ENCODE measurements at places on chromosomes 4 and X.

DNA sequence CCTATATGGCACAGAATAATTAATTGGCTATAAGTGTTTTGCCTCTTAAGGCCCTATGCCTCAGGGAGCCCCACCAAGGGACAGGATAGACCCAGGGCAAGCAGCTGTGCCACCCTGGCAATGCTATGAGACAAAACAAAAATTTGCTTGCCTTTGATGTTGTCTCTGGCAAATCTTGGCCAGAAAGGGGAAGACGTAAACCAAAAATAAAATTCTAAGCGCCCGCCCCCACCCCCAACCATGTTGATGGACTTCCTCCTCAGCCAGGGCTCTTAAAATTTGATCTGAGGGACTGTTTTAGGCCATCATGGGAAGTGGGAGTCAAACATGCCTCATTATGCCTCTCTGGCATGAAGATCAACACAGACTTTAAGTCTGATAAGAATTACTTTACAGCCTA, 130.5 kb upstream of the APOOL start:
- DNase-seq, result peak; percentile 10

DNA sequence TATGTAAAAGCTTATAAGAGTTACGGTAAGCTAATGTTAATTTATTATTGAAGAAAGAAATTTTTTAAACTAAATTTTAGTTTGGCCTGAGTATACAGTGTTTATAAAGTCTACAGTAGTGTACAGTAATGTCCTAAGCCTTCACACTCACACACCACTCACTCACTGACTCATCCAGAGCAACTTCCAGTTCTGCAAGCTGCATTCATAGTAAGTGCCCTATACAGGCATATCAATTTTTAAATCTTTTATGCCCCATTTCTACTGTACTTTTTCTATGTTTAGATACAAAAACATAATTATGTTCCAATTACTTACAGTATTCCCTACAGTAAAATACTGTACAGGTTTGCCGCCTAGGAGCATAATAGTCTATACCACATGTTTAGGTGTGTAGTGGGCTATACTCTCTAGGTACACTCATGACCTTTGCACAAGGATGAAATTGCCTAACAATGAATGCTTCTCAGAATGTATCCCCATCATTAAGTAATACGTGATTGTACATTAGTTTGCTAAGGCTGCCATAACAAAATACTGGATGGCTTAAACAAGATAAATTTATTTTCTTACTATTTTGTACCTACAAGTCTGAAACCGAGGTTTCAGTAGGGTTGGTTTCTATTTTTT, 333.8 kb upstream of the PCDH7 start:
- no peak for DNase-seq

DNA sequence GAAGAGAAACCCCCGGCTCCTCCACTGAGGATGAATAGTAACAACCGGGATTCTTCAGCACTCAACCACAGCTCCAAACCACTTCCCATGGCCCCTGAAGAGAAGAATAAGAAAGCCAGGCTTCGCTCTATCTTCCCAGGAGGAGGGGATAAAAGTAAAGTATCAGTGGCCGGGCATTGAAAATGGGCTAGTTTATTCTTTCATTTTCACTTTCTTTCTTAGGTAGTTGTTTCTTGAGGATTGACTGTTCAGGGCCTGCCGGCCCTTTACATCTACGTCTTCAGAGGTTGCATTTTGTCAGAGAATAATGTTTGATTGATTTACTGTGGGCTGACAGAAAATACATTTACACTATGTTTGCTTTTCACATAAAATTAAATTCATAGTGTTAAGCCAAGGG, 27.1 kb downstream of the PAK3 start:
- no peak for DNase-seq

DNA sequence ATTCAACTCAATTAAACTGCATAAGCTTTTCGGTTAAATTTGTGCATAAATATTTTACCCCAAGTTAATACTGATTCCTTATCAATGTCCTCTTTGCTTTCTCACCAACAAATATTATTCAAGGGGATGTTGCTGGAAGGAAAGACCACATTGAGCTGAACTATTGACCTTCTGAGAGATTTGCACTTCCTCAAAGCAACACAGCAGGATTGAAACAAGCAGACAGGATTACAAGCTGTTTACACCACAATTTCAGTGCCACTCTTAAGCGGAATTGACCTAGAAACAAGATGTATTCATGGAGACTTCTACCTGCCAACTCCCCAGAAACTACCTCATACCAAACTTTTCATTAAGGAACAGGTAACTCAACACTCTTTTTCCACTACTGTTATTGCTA, 96.5 kb upstream of the DUSP21 start:
- no peak for DNase-seq

DNA sequence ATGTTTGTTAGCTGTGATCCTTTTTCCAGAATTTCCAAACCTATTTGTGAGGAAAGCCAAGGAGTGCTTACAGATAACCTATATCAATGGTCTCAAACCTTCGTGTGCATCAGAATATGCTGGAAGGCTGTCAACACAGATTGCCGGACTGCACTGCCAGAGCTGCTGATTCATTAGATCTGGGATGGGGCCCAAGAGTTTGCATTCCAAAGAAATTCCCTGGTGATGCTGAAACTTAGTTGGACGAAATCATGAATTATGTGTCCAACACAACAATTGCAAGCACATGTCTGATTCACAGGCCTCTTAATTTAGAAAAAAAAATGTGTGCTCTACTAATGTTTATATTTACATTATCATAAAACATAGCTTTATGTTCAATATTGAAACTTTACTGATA, 544.0 kb upstream of the AMOT start:
- no peak for DNase-seq

DNA sequence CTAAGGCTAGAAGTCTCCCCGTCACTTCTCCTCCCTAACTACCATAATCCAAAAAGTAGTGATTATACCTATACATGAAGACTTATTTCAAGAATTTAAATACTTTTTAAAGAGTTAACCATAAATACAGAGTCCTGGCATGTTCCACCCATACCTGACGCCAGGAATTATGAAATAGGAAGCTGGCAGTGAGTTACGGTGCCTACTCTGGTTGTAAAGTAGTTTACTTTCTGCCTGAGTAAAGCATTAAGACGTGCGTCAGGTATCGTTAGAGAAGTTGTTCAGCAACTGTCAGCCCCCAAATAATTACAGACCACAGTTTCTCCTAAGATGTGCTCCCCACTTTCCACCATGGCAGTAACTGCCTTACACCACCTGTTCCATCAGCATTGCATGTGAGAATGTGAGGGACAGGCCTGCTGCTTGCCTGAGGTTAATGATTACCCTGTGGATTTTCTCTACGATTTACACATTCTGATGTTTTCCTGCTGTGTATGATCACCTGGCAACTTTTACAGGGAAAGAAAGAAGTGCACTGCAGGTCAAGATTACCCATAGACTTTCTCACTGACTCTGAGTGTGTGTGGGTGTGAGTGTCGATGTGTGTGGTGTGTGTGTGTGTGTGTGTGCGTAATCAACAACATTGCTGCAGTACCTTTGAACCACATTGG, 92.3 kb upstream of the SLC7A11 start:
- no peak for DNase-seq

- no peak for DNase-seq
These were observed 126.9 kb upstream of the TEX13A start for GRCh38 chrX:105347373-105347772.

- DNase-seq, result no peak
These were observed 66.6 kb downstream of the BANK1 start for GRCh38 chr4:101857176-101857575.

DNA sequence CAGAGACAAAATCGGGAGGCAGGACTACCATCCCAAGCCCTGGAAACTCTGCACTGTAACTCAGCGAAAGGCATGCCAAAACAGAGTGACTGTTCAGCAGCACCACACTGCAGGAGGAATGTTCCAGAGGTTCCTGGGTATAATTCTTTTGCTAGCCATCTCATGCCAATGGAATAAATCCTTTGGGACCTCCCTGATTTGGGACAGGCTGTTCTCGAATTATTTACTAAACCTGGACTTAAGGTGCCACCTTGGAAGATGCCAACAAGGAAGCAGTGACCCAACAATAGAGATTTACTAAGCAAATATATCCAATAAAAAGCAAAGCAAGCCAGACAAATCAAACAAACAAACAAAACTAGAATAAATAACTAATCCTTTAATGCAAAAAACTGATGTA, 9.3 kb downstream of the AADAT start:
- DNase-seq, result no peak

- DNase-seq, result no peak
These were observed 30.9 kb downstream of the GATB start for GRCh38 chr4:151729731-151730559.

DNA sequence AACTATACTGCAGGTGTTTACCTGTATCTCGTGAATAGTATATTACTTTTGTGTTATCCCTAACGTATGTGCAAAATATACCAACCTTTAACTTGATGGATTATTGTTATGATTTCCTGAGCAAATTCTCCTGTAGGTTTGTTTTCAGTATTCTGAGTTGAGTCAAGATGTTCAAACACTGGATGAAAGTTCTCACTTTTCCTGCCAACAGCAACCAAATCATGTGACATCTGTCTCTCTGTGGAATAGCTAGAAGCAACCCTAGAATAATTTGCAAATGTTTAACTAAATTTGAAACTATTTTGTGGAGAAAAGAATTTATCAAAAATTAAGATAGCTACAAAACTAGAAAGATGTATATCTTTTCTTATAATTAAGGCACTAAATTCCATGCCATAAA, 35.6 kb downstream of the BCLAF3 start:
- DNase-seq, result no peak

- DNase-seq, result no peak
These were observed 31.9 kb downstream of the MAGED4 start for GRCh38 chrX:52216541-52216940.

- no peak for DNase-seq
These were observed 528.6 kb downstream of the IL15 start for GRCh38 chr4:142164767-142165500.

GRCh38 chrX:11193035-11193469, 81.9 kb downstream of the HCCS start:
- DNase-seq, result no peak

GRCh38 chr4:167114416-167114971, 119.8 kb downstream of the SPOCK3 start:
- DNase-seq, result no peak

- no peak for DNase-seq
These were observed 137.8 kb upstream of the TBC1D9 start for GRCh38 chr4:140893939-140894338.

GRCh38 chrX:37776283-37776986, 3.4 kb upstream of the CYBB start:
- no peak for DNase-seq

- DNase-seq, result no peak
These were observed 118.0 kb downstream of the IRF2 start for GRCh38 chr4:184356366-184356765.

GRCh38 chrX:136754651-136755050, 26.1 kb downstream of the ARHGEF6 start:
- DNase-seq, result peak; percentile 64

DNA sequence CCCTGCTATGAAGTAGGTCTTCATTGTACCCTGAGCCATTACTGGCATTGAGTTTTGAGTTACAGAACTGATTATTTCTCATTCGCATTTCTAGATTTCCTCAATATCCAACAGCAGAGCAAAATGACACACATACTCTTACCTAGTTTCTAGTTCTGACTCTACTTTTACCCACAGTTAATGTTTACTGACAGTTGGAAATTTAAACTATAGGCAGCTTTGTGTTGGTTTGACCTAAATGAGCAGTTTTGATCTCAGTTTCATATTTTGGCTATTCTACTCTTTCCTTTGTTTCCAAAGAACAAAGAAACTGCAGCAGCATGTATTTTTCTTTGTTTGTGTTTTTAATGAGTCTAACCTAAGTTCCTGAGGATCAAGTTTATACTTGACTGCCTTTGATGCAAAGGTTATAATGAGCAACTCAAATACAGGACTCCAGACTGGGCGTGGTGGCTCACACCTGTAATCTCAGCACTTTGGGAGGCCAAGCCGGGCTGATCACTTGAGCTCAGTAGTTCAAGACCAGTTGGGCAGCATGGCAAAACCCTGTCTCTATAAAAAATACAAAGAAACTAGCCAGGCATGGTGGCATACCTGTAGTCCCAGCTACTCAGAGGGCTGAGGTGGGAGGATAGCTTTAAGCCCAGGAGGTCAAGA, 30.4 kb downstream of the TXK start:
- no peak for DNase-seq

DNA sequence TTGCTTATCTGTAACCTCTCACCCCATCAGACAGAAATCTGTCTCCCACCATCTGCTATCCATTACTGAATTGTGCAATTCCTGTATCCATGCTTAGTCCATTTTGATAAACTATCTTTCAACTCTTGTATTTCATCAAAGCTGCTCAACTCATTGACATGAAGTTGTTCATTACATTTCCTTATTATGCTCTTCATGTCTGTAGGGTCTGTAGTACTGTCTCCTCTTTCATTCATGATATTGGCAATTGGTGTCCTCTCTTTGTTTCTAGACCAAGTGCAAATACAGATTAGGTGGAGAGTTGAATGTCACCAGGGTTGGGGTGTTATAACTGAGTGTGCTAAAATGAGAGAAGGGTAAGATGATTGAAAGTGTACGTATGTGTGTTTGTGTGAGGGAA, 69.2 kb upstream of the ADRA2C start:
- no peak for DNase-seq

GRCh38 chrX:68112321-68112720, 321.0 kb downstream of the OPHN1 start:
- no peak for DNase-seq

DNA sequence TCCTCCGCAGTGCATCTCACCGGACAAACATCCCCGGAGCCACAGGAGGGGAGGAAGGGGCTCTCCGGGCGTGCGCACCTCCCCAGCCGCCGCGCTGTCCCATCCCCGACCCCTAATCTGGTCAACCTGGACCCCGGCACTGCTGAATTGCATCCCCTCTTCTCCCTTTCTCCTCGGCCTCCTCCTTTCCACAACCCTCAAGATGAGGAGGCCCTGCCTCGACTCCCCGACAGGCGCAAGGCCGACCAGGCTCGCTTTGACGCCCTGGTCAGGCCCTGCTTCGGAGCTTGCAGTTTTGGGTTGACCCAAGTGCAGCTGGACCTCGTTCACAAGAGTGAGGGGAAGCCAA, 2.3 kb downstream of the PDGFRA start:
- no peak for DNase-seq

- DNase-seq, result no peak
These were observed 61.3 kb downstream of the NPNT start for GRCh38 chr4:105956569-105956968.

- DNase-seq, result no peak
These were observed 875.5 kb upstream of the INTU start for GRCh38 chr4:126757219-126757618.

DNA sequence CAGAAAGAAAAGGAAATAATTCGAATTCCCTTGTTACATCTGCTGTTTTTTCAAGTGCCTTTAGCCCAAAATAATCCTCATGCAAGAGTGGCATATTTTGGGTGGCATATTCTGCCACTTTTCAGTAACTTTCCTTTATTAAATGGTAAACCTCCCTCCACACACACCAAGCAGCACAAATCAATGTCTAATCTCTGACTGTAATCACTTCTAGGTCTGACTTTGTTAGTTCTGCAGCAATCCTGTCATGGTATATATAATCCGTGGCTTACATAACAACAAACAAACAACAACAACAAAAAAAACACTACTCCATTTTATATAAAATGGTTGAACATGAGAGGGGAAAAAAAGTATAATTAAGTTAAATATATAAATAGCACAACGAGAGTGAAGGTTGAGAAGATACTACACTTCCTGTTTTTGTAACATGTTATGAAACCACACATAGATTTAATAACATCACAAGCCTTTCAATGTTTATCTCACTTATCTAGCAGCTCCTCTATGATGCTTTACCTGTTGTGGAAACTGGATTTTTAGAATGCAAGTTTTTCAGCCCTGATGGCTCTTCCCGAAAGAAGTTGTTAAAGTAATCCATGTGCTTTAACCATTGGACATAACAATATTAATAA, 715.4 kb downstream of the GRXCR1 start:
- no peak for DNase-seq

- DNase-seq, result no peak
These were observed 202.6 kb upstream of the GYPA start for GRCh38 chr4:144342949-144343760.
